NCI-H748 treated with DMSO at 0.1 percent for 48 hours (cell line): ENCODE measurements at places on chromosomes 2 and 18.
A peak's percentile ranks its signal among the peaks of the same experiment; 100 is the strongest.

DNA sequence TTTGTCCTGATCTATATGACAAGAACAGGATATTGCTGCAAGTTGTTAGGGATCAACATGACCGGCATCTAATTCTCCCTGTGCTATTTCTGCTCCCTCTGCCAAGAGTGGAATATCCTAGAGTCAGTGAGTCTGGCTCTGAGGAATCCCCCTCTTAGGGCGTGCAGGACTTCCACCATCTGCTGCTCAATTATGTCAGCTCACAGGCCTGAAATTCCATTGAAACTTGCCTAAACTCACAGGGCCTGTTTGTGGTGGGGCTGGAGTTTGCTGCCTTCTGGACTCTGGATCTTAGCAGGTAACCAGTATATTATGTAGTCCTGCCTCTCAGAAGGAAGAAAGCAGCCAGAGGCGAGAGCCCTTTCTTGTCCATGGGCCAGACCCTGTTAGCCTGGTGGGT lies 323.0 kb downstream of the TSN start:
- no peak for DNase-seq

DNA sequence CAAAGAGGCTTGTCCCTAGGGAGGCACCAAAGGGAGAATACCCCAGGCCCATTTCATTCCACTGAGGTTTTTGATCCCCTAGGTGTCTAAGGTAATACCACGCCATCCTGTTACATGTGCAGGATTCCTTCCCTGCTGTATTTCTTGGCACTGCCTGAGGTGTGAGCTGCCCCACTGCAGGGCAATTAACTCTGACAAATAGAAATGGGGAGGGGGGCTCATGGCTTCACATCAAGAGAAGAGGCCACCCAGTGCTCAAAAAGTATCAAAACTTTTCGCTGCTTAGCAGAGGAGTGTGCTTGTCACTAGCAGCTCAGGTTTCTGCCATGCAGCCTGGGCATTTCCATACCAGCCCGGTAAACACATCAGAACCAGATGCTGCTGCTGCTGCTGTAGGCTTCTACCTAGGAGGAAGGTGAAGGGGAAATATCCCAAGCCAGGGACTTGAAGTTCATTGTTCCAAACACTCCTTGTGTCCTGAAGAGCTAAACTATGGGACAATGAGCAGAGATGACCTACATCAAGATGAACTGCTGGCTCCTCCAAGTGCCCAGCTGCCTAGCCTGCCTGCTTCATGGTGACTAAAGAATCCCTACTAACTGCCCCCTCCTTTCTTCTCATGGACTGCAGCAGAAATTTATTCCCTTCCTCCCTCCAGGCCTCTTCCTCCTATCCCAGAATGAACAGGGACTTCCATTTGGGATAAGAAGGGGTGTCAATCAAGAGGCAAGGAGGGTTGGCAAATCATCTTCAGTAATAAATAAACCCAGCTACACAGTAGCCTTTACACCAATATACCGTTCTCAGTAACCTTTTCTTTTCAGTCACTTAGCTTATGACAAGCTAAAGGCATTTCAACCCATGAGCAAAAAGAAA lies 16.4 kb downstream of the POU3F3 start:
- DNase-seq, result no peak

GRCh38 chr2:206543073-206543472 lies 99.2 kb upstream of the FAM237A start:
- DNase-seq, result no peak

DNA sequence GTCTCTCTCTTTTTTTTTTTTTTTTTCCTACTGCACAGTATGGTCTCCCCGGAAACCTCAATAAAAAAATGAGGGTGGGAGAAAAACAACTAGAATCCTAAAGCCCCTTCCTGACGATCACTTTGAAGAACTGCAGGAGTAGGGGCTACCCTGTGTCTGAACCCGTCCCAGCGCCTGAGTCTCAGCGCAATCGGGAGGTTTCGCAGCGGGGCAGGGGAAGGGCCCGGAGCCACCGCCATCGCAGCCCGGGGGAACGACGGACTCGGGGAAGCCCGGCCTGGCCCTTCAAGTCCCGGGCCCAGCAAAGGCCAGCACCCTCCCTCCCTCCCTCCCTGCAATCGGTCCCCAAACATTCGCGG lies 411 bp downstream of the NARS1 start:
- DNase-seq, result no peak

DNA sequence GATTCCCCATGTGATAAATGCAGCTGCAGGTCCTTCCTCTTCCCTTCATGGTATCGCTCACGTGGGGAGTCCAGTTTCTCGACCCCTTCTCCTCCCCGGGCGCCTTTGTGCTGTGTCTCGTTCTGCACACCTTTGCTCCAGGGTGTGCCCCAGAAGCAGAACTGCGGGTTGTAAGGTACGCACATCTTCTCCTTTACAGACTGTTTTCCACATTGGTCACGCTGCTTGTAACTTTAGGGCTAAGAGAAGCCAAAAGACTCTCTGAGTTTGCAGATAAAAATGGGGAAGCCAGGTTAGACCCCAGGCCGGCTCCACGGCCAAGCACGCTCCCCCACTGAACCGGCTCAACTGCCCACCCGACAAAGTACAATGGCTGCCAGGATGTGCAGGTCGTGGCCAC lies 45.9 kb upstream of the TFCP2L1 start:
- DNase-seq, result no peak

DNA sequence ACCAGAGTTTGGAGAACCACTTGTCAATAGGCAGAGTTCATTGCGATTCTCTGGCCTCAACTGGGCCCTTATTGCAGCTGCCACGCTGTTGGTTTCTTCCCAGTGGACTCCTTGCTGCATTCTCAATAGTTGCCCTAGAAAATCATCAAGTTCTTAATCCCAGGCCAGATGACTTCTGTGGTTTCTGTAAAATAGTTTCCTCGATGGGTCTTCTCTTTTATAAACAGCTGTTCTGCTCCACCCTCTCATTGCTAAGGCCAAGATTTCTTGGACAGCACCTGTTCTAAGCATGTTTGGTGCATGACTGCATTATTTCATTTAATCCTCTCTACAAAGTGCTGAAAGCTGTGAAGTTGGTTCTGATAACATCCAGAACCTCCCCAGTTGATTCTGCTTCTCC lies 131.0 kb downstream of the BCL2L11 start:
- DNase-seq, result no peak

DNA sequence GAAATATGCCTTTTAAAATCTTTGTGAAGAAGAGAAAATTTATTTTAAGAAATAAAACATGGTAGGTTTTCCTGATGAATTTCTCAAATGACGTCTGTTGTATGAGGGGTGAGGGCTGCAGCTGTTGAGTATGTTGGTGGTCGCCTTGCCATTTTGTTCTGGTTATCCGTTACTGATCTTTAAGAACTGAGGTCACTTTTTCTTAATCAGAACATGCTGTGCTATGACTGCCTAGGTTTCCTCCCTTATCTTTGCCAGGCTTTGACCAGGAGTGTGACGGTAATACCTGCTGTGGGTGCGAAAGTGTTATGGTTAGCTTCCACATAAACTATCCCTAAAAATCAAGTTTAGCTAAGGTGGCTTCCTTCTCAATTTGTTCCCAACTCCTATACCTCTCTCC lies 176.9 kb downstream of the DIS3L2 start:
- DNase-seq, result no peak

DNA sequence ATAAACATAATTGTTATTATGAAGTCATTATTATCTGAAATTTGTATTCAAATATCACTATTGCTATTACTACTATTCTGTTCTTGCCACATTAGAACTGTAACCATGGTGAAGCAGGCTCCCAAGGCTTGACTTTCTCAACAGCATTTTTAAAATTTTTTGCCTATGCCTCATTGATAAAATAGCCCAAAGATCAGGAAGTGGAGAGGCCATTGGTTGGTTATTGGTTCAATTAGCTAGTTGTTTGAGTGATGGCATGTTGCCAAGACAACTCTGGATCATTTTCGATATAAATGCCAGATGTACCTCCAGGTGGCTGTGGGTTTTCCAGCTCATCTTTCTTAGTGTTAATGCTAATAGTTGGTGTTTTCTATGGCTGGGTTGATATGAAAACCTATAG lies 513.5 kb downstream of the TRIB2 start:
- peak; percentile 78 for DNase-seq

DNA sequence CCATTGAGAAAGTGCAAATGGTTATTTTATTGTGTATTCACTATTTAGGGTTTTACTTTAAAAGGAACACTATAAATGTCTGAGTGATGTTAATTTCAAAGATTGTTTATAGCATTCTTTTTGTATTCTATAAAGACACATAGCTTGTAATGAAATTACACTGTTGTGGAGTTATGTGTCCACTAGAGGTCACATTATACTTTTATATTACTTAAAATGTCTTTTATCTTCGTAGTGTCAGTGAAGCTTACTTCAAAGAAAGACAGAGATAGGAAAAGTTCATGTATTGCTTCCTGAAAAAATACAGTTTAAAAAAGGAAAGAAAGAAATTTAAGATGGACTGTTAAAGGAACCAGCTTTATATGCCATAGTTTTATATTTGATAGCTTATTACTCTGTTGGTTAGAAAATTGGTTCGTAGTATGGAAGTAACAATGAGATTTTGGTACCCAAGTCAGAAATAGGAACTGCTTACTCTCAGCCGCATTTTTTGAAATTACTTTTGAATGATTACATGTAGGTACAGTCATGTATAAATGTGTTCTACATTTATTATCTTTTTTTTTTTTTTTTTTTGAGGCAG lies 20.5 kb downstream of the APLF start:
- peak; percentile 3 for DNase-seq

GRCh38 chr2:20419752-20420151 lies 27.1 kb upstream of the RHOB start:
- no peak for DNase-seq

- peak; percentile 29 for DNase-seq
These were observed 2.2 kb downstream of the ONECUT2 start for GRCh38 chr18:57437402-57437765.

- no peak for DNase-seq
These were observed 3.4 kb upstream of the NARS1 start for GRCh38 chr18:57624988-57625387.

DNA sequence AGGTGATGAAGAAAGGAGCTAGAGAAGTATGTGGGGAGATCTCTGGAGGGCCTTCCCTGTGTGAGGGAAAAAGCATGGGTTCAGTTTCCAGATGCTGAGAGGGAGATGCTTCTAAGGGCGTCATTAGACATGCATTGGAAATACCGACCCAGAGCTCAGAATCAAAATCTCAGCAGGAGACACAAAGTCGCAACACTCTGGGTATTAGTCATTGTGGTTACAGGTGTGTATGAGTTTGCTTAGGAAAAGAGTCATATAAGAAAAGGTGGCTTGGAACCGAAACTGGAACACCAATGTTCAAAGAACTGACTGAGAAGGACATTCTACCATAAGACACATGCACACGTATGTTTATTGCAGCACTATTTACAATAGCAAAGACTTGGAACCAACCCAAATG lies 477.1 kb downstream of the FBXO15 start:
- DNase-seq, result no peak

DNA sequence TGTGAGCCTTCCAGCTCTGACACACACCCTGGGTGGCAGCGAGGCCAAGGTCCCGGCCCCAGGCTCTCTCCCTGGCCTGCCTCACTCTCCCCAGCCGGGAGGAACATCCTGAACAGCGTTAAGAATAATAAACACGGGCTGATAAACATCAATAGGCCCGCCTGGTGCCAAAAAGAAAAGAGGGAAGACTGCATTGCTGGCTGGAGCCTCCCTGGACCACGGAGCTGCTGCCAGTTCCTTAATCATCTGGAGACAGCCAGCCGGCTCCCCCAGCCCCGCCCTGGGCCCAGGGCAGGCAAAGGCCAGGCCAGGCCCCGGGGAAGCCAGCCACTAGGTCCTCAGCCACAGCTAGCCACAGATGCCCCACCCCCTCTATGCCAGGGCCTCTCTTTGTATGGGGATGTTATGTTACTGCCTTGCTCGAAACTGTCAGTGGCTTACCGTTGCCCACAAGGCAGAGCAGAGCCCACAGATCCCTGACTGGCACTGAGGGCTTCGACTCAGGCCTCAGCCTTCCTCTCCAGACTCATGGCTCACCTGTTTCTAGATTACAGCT lies 293.7 kb downstream of the DYSF start:
- DNase-seq, result no peak

DNA sequence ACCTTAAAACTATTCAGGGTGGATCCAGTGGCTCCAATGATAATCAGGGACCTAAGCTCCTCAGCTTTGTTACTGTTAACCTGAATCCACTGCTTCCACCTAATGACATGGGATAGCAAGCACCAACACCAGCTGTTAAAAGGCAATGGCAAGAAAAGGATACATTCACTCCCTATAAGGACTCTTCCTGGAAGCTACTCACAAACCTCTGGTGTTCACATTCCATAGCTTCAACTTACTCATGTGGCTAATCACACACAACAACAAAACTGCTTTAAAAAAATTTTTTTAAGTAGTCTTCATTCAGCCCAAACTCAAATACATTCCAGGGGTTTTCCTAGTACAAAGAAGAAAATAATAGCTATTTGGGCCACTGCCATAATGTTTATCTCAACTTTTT lies 24.5 kb downstream of the ROCK2 start:
- DNase-seq, result no peak

- no peak for DNase-seq
These were observed 182.4 kb downstream of the NEDD4L start for GRCh38 chr18:58226429-58226828.

- DNase-seq, result peak; percentile 12
These were observed 24.0 kb downstream of the LGALSL start for GRCh38 chr2:64477979-64478378.

GRCh38 chr2:127066942-127067341 lies 40.0 kb downstream of the BIN1 start:
- DNase-seq, result no peak

- DNase-seq, result no peak
These were observed 41.1 kb downstream of the SP140 start for GRCh38 chr2:230266638-230267037.

GRCh38 chr2:42494355-42495233 lies 812 bp upstream of the KCNG3 start:
- peak; percentile 88 for DNase-seq

- no peak for DNase-seq
These were observed 139.2 kb downstream of the LAMA3 start for GRCh38 chr18:23828426-23828825.

GRCh38 chr2:136085453-136086209 lies 32.3 kb downstream of the CXCR4 start:
- DNase-seq, result no peak

- DNase-seq, result no peak
These were observed 39.3 kb downstream of the LCT start for GRCh38 chr2:135797497-135798274.

- DNase-seq, result no peak
These were observed 4.8 kb upstream of the TMEM87B start for GRCh38 chr2:112050316-112050715.

GRCh38 chr2:224393157-224393872 lies 8.6 kb downstream of the FAM124B start:
- DNase-seq, result no peak

GRCh38 chr2:71503837-71504236 lies 50.5 kb downstream of the DYSF start:
- no peak for DNase-seq

DNA sequence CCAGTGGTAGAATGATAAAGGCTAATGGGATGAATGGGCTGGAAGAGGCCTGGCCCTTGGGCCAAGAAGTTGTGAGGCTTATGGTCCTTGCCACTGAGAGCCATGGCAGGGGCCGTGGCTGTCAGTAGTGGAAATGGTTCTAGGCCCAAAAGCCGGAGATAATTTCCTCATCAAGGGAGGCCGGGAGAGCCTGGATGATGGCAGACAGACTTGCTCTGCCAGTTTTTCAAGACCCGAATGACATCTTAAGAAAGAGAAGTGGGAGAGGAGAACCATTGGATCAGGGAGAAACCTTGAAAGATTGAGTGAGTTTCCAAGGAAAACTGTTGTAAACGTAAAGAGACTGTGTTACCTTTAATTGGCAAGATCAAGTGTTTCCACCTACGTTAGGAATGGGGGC lies 46.3 kb upstream of the VPS54 start:
- no peak for DNase-seq

- DNase-seq, result peak; percentile 57
These were observed 622.6 kb downstream of the EPHA4 start for GRCh38 chr2:220949466-220949865.
